ENCODE measurements at places on chromosomes 16 and 17.

- DNase-seq: no peak
Measured at GRCh38 chr17:28912938-28913333, 10.1 kb upstream of the DHRS13 start.

DNA sequence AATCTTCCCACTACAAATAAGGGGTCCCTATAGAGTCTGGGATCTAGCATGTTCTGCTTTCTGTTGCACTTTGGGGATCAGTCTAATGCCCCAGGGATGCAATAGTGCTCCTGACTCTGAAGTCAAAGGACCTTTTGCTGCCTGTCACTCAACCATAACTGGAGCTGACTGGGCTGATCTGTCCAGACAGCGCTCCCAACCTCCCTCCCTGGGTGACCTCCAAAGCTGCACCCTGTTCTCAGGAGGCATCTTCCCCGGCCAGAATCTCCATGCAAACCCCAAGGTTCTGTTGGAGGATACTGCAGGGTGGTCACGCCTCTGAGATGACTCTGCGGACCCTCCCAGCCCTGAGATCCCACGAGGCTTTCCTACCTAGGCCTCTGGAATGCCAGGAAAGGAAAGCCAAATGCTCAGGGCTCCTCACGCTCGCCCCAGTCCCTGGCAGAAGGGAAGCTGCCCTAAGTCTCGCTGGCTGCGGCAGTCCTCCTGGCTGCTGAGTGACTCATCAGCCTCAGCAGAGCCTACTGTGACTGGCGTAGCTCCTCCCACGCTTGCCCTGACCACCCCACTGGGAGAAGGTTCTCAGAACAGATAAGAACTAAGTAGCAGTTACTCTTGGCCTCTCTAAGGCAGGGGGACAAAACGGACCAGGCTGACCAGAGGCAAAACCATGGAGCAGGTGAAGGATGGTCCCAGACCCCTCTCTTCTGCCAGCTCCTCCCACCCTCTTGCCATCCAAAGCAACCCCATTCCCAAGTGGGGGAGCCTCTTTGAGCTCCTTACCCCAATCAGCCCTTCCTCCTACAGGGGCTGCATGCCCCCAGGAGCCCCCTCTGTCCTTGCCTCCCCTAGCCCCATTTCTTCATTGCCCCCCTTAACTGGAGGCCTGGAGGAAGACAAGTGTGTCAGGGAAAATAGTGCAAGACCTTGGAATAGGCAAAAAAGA is 124.1 kb upstream of the TNRC6C start:
- DNase-seq: no peak

GRCh38 chr16:5020551-5020950 is 13.2 kb downstream of the NAGPA start:
- no peak for DNase-seq

GRCh38 chr17:16171613-16172012 is 43.7 kb downstream of the NCOR1 start:
- no peak for DNase-seq

GRCh38 chr17:82862737-82863382 is 23.0 kb upstream of the ZNF750 start:
- DNase-seq: no peak

- DNase-seq: no peak
Measured at GRCh38 chr17:50818921-50819657, 16.3 kb upstream of the WFIKKN2 start.

GRCh38 chr16:78915811-78916345 is 684.7 kb downstream of the MAF start:
- DNase-seq: no peak

GRCh38 chr16:54936201-54936978 is 5.7 kb downstream of the IRX5 start:
- DNase-seq: peak; percentile 45

GRCh38 chr17:31309556-31309955 is 4.3 kb downstream of the EVI2B start:
- no peak for DNase-seq

DNA sequence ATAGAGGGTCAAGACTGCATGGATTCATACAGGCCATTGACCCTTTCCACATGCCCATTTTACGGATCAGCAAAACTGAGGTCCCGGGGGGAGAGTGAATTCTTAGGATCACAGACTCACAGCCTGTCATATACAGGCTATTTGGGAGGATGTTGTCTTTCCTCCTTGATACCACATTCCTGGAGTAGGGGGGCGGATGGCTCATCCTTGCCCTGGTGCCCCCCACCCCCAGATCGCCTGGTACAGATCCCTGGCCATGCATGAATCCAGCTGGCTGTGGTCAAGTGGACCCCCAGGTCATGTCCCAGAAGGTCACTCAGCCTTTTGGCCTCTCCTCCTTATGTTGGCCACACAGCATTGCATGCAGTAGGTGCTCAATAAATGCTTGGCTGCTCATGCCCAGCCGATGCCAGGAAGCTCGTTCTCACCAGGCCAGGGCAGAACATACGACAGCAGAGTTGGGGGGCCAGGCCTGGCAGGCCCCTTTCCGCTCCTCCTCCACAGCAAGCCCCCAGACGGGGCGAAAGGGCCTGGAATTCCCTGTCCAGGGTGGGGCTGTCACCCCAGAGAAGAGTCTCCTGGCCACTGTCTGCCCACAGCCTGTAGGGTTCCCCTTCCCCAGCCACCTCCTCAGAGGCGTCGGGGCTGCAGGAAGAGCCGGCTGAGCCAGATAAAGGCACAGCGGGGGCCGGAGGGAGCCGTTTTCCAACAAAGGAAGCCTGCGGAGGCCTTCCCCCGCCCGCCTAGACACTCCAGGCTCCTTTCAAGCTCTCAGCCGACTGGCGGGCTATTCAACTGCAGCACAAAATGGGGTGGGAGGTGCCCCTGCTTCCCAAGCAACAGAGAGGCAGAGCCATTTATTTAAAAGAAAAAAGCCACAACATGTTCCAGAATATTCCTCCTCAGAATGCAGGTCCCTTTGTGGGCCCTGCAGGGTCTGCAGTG is 215.7 kb upstream of the CIBAR2 start:
- DNase-seq: peak; percentile 57

GRCh38 chr16:15639061-15639568 is 3.8 kb downstream of the MARF1 start:
- DNase-seq: no peak

DNA sequence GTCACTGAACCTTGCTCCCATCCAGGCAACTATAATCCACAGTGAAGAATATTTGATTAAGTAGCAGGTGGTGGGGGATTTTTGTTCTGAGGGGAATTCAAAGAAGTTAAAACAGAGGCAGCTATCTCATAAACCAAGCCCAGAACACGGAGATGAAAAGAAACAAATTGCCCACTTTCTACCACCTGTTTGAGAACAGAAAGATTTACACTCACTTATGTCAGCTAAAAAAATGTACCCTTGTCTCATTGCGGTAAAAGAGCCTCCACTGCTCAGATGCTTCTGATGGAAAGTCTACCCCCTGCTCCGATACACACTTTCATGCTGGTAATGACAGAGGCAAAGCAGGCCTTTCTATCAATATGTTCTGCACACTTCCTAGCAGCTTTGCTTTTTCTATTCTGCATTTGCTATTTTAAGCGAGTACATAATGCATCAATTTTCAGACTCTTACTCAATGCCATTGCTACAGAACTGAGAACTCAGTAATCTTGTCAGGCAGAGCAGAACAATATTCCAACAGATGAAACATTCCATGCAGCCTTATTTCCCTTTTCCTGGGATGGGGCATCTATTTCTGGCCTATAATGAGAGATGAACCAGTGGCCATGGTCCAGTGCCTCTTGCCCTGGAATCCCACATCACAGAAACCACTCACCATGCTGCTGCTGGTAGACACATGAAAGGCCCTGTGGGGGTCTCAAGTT is 29.0 kb downstream of the CDK5R1 start:
- DNase-seq: no peak

GRCh38 chr16:53482123-53482522 is 20.9 kb downstream of the AKTIP start:
- no peak for DNase-seq

GRCh38 chr16:68128577-68129305 is 43.6 kb downstream of the NFATC3 start:
- no peak for DNase-seq

- no peak for DNase-seq
Measured at GRCh38 chr16:85157813-85158742, 45.8 kb upstream of the CIBAR2 start.

DNA sequence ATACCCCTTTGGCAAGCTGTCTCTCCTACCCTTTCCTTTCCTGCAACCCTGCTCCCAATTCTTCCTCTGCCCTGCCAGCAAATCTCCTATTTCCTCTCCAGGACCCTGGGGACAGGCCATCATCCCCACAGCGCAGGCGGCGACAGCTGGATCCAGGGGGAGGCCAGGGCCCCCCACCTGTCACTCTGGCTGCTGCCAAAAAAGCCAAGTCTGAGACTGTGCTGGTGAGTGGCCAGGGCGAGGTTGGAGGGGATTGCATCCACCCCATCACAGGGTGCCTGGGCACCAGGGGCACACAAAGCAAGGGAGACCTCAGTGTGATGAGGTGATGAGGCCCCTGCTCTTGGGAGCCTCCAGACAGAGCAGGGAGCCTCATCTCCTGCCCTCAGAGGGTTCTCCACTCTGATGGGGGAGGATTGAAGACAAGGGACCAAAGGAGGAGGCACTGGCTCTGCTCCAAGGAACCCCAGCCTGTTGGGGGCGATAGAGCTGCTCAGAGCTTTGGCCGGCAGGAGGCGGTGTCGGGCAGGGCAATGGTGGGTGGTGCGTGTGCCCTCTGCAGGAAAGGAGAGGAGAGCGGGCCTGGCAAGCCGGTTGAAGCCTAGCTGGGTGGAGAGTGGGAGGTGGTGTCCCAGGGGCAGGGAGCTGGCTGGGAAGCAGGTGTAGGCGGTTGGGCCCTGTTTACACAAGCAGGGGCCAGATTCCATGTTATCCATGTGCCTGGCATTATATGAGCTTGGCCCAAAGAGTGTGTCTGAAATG is 15.6 kb upstream of the PDK2 start:
- DNase-seq: peak; percentile 91

GRCh38 chr17:31680126-31680525 is 178.9 kb downstream of the COPRS start:
- DNase-seq: no peak

GRCh38 chr16:23227529-23227928 is 45.0 kb downstream of the SCNN1G start:
- DNase-seq: no peak

DNA sequence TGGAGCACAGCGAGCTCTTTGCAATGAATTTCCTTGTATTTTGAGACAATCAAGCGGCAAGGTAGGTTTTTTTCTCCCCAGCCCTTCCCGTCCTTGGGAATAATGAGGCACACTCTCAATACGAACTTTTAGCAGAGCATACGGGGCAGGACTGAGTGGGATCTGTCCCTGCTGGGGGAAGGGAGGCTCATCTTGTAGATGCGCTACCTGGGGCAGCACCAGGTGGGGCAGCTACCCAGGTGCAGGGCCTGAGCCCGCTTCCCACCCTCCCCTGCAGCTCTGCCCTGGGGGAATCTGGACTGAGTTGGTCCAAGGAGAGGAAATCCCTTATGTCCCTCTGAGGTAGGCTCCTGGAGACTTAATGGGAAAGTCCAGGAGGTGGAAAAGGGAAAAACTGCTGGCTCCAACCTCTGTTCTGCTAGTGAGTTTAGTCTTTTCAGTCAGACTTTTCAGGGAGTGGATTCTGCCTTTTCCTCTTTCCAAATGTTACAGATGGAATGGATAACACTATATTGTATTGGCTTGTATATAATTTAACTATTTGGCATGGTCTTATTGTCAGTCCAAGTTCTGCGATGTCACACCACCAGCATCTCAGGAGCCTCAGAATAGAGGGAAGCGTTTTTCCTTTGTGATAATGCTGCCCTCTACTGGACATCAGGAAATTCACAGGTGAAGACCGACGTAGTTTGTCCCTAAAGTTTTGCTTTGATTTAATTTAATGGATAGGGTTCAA is 9.6 kb upstream of the CES1 start:
- DNase-seq: peak; percentile 53

DNA sequence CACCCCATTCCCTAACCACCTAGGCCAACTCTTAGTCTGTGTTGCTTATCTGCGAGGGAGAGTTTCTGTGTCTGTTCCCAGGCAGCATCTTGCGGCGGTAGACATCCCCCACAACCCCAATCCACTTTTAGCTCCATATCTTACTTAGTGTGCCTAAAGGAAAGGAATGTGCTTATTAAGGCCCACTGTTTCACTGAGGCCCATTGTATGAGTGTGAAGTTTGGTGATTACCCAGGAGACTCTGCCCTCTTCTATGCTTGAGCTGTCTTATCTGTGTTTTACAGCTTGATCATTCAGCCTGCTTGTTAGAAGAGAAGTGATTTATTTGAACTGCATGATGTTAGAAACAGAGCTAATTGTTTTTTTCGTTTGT is 10.3 kb upstream of the MLYCD start:
- no peak for DNase-seq

DNA sequence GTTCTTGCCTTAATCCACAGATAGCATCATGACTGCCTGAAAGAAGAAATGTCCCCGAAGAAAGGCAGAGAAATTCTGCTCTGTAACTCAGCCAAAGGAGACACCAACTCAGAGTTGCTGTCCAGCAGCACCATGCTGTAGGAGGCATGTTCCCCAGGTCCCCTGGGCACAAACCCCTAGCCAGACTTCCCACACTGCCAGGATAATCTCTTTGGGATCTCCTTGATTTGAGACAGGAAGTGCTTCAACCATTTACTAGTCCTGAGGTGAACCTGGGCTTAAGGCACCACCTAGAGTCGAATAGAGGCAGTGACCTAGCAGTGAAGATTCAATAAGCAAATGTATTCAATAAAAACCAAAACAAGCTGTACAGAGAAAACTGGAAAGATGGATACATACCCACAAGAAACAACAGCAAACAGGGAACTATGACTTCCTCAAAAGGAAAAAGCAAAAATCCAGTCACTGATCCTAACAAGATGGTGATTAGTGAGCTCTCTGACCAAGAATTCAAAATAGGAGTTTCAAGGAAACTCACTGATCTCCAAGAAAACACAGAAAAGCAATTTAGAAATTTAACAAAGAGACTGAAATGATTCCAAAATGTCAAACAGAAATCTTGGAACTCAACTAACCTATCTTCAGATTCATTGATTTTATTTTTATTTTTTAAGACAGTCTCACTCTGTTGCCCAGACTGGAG is 5.7 kb downstream of the OR4D2 start:
- DNase-seq: peak; percentile 75

- no peak for DNase-seq
Measured at GRCh38 chr16:50615891-50616290, 65.2 kb downstream of the SNX20 start.

- peak; percentile 91 for DNase-seq
Measured at GRCh38 chr17:45172541-45173286, 11.0 kb downstream of the HEXIM2 start.

GRCh38 chr17:77441130-77441920 is 300.6 kb downstream of the SEC14L1 start:
- no peak for DNase-seq

- DNase-seq: no peak
Measured at GRCh38 chr16:64687786-64688185, 434.1 kb downstream of the CDH11 start.
